Activated T-helper 1 cell treated with Interleukin-2 at 50 U/mL for 16 hours (primary cell): ENCODE measurements at places on chromosomes 1 and 21.

DNA sequence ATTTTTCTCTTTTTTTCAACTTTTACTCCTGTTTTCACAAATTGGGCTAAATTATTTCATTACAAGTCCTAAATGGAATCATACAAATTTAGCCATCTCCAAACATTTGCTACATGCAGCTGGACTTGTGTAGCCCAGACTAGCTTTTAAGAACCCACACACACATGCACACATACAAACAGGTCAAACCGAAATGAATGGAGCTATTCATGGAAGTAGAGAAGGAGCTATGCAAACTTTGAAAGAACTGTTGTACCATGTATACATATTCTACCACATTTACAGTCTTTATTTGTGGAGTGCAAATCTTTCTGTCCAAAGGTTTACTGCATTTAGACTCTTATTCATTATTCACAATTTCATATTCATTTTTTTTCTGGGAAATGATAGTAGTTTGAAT lies 189.1 kb upstream of the RNPC3 start:
- DNase-seq = no peak

DNA sequence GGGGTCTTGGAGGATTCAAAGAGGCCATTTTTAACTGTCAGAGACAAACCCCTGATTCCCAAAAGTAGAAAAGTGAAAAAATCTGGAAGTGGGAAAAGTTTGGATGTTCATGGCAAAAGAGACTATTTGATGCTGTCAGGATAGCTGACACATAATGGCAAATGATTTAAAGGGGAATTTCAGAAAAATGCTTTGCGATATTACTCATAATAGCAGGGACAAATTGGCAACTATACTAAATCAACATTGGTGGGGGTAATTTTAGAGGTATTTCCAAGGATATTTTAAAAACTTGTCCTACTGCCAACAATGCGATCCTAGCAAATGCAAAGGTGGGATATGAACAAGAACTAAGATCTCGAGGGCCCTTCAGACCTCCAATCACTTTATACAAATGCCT lies 5.3 kb upstream of the GSTM4 start:
- DNase-seq = no peak

DNA sequence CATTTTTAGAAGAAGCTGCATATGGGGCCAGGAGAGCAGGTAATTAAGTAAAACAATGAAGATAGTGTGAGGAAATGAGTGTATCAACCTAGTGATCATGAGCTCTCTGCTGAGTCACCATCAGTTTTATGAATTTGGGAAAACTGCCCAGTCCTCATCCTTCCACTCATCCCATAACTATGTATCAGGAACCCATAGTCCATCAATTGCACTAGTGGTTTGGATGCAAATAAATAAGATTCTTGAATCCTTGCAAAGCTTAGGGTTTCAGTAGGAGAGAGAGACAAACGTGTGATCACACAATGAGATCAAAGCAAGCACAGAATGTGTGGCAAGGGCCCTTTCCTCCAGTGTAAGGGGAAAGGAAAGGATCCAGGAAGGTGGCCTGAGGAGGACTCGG lies 145.6 kb downstream of the ZZZ3 start:
- DNase-seq = no peak

GRCh38 chr1:215905493-215906115 lies 338.5 kb downstream of the KCTD3 start:
- DNase-seq = no peak

GRCh38 chr1:54604572-54605370 lies 18.6 kb downstream of the FAM151A start:
- DNase-seq = peak; percentile 15

DNA sequence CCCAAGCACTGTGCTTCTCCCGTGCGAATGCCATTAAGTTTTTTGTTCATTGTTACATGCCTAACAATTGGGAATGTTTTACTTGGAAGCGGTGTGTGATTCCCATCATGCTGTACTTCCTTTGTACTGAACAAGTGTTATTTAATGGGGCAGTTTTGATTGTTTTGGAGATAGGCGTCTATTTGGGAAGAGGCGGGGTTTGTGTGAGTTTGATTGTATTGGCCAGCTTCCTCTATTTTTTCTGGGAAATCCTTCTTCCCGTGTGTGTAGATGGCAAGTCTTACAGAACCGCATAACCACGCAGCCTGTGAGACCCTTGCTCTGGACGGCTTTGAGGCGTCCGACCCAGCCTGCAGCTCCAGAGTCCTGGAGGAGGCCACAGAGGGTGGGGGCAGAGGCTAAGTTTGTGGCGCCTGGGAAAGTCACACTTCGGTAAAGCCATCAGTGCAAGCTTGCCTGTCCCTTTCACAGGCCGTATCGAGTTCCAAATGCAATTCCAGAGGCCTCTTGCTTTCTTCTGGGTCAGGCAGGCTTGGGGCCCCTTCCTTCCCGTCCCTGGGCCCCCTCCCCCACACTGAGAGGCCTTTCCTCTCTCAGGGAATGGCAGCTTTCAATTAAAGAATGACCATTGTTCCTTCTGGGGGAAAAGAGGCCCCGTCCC lies 210.3 kb downstream of the TOMM20 start:
- no peak for DNase-seq

DNA sequence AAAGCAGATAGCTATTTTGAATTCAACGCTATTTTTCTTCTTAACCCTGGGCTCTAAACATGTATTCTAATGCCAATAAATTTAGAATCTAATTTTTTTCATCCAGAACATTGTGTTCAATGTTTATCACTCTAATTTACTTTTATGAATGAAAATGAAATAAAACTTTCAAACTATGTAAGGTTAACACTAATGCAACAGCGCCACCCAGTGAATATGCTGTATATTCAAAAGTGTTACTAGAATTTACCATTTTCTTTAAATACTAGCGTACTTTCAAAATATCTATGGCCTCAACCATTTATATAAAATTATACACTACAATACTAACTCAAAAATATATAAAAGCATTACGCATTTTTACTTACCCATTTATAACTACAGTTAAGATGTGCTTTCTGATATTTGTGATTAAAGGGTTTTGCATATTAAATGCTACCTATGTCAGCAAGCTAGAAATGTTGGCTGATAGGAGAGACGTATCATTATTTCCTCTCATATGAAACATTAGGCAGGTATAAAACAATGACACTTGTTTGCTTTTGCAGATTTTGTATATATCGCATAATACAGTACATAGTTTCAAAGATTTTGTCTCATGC lies 5.9 kb upstream of the NUF2 start:
- DNase-seq = no peak

- DNase-seq = no peak
Measured at GRCh38 chr1:9250411-9251381, 16.1 kb downstream of the H6PD start.

DNA sequence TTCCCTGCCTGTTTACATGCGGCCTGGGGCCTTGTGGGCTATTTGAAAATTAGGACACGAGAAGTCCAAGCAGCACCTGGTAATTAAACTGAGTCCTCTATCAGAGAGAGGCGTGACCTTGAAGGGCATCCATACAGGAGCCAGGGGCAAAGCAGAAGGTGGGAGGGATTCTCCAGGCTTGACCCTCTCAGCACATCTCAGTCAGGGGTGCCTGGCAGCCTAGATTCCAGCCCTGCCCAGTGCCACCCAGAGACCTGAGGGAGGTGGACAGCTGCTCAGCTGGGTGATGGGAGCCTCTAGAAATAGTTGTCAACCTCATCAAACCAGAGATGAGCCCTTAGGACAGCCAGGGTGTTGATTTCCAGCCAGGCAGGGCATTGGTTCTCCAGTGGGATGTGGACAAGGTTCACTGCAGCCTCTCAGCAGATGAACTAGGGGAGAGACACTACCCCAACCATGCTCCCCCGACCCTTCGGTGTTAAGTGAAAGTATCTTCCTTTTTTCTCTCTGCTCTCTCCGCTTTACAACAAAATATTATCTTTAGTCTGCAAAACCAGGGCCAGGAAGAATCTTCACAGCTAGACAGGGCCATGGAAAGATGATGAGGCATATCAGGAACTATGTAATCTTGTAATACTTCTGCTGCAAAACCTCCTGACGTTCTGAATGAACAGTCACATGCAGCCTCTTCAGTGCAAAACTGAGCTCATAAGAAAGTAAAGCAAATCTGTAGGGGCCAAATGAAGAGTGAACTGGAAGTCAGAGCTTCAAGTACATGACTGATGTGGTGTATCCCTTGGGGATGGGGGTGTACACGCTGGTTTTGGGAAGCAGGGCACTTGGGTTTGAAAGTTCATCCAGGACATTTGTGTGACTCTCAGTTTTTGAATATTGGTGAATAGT lies 35.9 kb upstream of the ATP5PO start:
- DNase-seq = no peak

DNA sequence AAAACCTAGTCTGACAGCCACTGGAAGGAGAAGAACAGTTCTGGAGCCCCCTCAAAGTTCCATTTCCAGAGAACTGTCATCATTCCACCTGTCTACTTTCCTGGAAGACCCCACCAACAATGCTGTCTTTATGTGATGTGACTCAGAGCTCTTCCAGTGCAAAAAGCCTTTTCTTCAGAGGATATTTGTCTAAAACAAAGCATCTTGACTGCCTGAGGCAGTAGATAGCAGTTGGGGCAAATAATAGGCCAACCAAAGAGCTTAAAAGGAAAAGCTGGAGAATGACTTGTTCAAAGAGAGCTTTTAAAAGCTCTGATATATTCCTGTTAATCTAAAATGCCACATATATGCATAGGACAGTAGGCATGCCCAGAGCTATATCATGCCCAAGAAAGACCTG lies 62.6 kb downstream of the MIS18A start:
- DNase-seq = no peak

GRCh38 chr1:211497489-211498045 lies 5.6 kb upstream of the RD3 start:
- no peak for DNase-seq
